ENCODE measurements at places on chromosomes 3 and 15.

DNA sequence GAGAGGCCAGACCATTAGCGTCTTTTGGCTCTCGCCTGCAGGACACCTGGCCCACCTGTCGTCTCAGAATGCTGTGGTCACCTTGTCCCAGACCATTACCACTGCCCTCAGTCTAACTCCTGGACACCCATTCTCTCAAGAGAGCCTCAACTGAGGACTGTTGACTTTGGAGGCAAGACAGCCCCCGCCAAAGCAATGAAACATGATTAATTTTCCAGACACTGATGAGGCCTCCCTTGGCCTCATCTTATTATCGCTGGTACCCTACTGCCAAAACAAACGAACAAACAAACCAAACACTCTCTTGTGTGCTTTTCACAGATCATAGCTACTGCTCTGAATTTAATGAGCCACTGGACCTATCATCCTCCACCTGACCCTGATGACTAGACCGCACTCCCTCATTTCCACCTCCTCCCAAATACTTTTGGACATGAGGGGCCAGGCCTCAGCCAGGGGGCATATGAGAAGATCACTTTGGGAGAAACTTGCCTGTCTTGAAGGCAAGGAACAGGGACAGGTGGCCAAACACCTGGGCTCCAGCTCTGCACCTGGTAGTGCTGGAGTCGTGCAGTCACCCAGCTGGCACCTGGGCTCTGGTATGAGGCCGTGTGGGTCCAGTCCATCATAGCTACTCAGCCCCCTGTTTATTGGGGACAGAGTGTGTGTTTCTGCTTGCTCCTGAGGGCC, 27.6 kb downstream of the ALS2CL start:
- no peak for DNase-seq

GRCh38 chr15:41502795-41503668, 9.4 kb downstream of the ITPKA start:
- no peak for DNase-seq

DNA sequence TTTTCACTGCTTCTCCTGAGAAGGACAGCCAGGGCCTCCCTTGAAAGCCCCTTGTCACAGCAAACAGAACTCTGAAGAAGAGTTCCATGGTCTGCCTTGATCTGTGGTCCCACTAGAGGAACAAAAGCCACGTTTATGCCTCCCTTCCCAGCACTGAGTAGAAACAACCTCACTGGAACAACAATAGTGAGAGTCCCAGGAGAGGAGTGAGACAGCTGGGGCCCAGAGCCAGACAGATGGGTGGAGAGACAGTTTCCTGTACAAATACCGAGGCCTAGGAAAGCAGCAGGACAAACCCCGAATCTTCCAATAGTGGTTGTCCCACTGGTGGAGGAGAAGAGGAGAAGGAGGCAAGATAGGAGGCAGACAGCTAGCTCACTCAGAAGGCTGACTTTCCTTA, 106.1 kb downstream of the WDR76 start:
- no peak for DNase-seq

- no peak for DNase-seq
These were observed 204.1 kb downstream of the SSR3 start for GRCh38 chr3:156350781-156351180.
